ENCODE measurements at places on chromosomes 7 and 10.

DNA sequence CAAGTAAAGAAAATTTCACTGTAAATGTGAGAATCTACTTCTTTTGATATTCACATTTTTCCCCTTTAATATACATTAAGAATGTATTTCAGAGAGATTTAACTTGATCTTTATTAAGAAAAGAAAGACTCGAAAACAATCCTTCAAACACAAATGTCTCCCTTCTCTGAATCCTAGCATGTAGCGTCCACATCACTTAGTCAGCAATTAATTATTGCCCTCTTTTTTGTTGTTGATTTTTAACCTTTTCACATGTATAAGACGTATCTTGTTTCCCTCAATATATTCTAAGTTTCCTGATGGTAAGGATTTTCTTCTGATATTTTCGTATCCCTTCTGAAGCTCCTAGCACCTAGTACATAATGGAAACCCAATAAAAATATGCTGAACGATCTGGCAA lies 6.6 kb downstream of the PDE1C start:
- no peak for DNase-seq

DNA sequence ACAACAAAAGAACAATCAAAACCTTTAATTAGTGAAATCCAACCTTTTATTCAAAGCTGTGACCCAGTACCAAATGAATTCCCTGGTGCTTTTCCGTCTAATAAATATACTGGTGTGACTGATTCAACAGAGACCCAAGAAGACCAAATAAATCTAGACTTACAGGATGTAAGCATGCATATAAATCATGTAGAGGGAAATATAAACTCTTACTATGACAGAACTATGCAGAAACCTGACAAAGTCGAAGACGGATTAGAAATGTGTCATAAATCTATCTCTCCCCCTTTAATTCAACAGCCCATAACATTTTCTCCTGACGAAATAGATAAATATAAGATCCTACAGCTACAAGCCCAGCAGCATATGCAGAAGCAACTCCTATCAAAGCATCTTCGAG lies 540.6 kb upstream of the TEX47 start:
- no peak for DNase-seq

GRCh38 chr7:142153400-142153799 lies 41.9 kb downstream of the MGAM2 start:
- DNase-seq: peak; percentile 15

DNA sequence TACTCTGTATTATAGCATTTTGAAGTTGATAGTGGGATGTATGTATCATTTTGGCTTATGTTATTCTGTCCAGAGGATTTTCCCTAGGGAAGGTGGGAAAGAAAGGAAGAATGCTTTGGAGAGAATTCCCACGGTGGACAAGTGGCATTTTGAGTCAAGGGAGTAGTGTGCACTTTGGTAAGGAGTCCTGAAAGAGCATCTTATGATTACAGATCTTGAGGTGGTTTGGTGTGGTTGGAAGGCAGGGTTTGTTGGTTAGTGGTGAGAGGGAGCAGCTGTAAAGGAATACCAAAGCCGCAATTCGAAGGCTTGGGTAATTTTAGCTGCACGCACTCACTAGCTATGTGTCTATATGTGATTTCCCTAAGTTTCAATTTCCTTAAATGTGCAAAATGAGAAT lies 16.1 kb downstream of the CCSER2 start:
- DNase-seq: no peak

DNA sequence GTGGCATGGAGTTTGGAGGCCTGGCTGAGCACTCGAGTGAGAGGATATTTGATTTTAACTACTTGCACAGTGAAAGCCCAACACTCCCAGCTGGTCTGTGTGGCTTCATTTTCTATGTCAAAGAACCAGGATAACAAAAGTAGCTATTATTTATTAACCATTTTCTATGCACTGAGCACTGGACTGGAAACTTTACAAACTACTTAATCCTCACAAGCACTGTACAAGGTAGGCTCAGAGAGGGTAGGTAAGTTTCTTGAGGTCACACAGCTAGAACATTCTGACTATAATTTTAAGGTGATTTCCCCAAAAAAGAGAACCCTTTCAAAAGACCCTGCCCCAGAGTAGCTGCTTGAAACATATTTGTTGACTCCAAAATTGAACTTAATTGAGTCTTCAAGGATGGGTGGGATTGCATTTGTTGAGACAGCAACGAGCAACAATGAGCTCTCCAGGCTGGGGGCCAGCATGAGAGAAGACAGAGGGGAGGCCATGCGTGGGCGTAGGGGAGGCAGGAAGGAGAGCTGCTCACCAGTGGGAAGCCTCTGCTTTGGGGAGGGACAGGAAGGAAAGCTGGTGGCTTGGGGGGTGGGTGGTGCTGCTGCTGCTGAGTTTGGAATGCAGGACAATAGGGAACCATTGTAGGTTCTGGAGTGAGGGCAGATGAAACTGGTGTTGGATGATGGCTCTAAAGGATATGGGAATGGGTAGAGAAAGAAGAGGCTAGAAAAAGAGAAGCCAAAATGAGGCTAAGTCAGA lies 31.5 kb downstream of the FAM241B start:
- DNase-seq: no peak

DNA sequence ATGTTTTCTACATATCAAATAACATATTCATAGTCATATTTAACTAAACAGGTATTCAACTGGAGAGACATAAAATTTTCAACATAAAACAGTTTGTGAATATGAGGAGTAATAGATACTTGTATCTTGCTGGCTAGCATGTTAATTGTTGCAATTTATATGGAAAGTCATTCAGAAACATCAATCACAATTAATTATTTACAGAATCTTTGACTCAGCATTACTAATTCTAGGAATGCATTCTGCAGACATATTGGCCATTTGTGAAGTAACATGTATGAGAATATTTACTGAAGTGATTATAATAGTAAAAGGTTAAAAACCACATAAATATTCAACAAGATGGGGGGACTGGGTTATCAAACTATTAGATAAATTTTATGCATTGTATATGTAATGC lies 203.7 kb downstream of the TSPAN12 start:
- no peak for DNase-seq

GRCh38 chr7:20432071-20432470 lies 101.4 kb downstream of the ITGB8 start:
- no peak for DNase-seq

DNA sequence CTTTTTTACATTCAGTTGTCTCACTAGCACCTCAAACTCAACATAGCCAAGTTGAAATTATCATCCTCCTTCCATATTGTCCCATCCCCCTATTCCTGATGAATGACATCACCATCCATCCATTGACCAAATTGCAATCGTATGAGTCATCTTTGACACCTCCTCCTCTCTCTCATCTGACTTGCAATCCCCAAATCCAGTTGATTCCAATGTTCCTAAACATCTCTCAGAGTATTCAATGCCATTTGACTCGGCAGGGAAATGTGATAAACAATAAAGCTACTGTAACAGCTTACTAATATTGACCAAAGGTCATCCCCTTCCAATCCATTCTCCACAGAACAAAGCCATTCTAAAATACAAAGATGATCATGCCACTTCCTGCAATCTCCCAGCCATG lies 1047.8 kb downstream of the NRG3 start:
- no peak for DNase-seq

DNA sequence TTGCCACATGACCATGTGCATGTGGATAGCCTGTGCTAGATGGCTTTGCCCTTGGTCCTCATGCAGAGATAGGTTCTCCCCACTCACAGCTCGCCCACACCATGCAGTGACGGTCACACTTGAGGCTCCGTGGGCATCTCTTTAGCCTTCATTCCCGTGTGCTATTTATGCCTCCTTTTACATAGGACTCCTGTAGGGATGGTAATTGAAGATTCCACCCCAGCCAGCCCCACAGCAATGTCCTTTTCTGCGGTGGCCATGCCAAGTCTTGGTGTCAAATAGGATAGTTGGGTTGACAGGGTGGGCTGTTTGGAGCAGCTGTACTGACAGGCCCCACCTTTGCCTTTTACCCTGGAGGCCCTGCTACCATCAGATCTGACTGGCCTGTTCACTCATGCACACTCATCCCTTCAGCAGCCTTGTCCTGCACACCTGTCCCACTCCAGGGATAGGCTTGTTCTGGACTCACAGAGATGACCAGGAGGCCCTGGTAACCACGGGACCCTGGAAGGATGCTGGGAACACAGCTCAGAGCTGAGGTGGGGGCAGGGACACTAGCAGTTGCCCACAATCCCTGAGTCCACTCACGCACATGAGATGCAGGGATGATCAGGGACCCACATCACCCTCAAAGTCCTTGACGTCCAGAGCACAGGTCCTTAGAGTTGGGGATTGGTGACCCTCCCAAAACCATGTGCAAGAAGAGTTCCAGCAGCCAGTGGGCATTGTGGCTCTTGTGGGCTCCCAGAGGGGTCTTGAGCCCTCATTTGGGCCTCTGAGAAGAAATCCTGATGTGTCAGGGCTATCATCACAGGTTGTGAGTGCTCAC lies 71.2 kb downstream of the ADCY1 start:
- DNase-seq: no peak

DNA sequence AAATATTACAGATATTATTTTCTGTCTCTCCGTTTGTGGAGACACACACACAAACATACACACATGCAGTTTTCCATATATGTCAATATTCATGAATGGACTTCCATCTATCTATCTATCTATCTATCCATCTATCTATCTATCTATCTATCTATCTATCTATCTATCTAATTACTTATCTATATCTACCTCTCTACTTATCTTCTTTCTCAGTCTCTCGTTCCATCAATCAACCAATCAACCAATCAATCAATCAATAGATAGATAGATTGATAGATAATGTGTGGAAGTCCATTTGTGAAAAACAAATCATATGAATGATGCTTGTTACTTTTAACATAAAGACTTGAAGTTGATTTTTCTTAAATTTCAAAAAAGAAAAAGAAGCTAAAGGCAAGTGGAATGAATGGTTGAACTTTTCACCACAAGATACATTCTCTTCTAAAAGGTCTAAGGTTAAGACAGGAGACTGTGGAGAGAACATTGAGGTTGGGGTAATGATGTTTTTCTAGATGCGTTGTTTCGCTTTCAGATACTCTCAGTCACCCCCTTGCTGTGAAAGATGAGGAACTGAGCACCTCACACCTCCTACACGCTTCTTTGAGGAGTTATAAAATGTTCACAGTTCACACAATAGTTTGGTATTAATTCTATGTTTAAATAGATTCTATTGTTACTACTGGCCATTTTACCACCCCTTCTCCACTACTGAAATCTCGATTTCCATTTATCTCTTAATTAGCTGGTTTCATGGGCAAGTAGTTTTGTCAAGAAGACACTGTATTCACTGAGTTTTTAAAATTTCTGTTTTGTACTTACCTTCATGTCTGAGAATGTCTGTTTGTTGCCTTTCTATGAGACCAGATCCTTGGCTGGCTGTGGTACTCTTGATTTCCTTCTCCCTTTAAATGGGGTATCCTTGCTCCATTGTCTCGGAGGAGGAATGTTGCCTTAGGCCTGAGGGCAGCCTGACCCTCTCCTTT lies 114.1 kb downstream of the EMX2 start:
- no peak for DNase-seq

DNA sequence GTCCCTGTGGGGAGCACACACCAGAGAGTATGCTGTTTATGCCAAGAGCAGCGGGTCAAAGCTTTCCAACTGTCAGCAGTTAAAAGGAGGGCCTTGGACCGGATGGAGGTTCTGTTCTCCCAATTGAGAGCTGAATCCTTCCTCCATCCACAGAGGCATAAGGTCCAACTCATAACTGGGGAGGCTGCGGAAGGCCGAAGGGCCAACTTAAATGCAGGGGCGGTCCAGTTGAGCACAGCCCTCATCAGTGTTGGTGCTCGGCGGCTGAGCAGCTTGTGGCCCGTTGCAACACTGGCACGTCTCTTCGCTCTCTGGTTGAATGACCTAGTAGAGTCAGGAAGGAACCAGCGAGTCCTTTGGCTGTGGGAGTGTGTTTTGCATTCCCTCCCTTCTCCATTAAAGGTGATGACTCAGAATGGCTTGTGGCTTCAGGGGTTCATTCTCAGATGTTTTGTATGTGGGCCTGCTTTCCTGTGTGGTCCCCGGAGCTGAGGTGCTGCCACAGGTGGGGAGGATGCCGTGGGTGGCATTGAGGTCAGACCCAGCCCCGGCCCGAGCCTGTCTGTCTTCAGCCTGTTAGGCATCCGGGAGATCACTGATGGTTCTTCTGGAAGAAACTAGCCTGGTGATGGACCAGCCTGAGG lies 44.8 kb upstream of the DMBT1 start:
- no peak for DNase-seq

- DNase-seq: no peak
Observed at GRCh38 chr10:124035306-124035927, 58.0 kb downstream of the CHST15 start.

DNA sequence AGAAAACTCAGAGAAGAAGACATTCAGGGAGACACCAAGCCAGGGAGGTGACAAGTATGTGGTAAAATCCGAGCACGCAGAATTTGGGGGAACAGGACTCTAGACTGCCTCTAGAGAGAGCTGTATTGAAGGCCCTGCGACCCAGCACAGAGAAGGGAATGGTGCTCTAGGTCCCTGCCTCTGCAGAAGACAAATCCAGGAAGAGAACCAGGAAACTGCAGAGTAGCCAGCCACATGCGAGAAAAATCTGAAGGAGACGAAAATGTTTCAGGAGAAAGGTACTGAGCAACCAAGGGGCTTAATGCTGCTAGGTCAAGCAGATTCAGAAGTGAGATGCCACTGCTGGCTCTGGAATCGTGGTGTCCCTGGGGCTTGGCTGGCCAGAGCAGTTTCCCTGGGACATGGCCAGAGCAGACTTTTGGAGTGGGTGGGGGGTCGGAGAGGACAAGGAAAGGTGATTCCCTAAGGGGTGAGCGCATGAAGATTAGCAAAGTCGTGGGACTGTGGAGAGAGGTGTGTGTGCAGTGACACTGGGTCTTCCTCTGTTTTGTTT lies 158.0 kb upstream of the KLF6 start:
- no peak for DNase-seq

DNA sequence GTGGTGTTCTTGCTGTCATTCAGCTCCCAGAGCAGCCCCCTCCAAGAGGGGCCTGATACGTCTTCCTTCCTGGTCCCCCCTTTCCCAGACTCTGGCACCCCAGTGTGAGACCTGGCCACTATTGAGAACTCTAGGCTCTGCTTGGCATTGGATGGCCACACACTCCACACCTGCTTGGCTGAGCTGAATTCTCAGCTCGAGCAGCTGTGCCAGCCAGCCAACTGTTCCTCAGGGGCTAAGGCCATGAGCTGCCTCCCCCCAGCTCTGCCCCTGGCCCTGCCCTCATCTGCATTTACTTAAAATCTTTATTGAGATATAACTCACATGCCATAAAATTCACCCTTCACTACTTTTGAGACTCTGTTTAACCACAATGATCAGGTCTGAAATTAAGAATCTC lies 6.7 kb downstream of the TLL2 start:
- no peak for DNase-seq

DNA sequence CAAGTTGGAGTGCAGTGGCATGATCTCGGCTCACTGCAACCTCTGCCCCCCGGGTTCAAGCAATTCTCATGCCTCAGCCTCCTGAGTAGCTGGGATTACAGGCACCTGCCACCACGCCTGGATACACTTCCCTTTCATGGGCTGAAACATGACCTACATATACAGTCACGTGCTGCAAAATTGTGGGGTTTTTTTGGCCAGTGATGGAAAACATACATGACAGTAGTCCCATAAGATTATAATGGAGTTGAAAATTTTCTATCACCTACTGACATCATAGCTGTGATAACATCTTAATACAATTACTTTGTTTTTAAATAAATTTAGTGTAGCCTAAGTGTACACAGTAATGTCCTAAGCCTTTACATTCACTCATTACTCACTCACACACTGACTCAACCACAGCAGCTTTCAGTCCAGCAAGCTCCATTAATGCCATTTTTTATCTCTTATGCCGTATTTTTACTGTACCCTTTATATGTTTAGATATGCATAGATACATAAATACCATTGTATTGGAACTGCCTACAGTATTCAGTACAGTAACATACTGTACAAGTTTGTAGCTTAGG lies 79.9 kb upstream of the TMEM196 start:
- DNase-seq: no peak

GRCh38 chr7:50953303-50953702 lies 170.6 kb upstream of the GRB10 start:
- DNase-seq: no peak
